Neural progenitor cell (in vitro differentiated cells): ENCODE measurements at places on chromosomes 16 and 17.
A peak's percentile ranks its signal among the peaks of the same experiment; 100 is the strongest.

GRCh38 chr16:57257455-57258070 lies 12.5 kb downstream of the ARL2BP start:
- no peak overlapping the region for H3K4me3 ChIP-seq
- H3K27me3 ChIP-seq, result no peaks in the 10 kb centered on the region
- no peak overlapping the region for H3K27ac ChIP-seq

GRCh38 chr16:29906520-29907244 lies 6.4 kb downstream of the ASPHD1 start:
- no peaks in the 10 kb centered on the region for H3K27me3 ChIP-seq
- H3K4me3 ChIP-seq, result no peak overlapping the region
- H3K36me3 ChIP-seq, result no peaks in the 10 kb centered on the region
- DNase-seq, result no peak
- H3K27ac ChIP-seq, result no peak overlapping the region

DNA sequence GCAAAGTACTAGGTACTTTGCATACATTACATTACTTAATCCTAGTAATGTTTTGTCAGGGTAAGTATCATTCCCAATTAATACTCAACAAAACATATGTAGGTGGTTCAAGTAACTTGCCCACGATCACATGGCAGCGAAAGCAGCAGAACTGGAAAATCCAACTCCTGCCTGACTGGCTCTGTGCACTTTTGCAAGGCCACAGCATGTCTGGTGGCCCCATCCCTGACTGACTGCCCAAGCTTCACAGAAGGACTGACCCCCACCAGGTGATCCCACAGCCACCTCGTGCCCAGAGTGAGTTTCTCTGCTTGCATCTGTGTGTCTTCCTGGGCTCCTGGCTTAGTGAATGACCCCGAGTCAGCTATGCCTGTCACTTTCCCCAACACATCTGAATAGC lies 11.4 kb downstream of the CNP start:
- no peak overlapping the region for H3K27ac ChIP-seq
- H3K27me3 ChIP-seq, result no peaks in the 10 kb centered on the region
- DNase-seq, result no peak
- H3K4me1 ChIP-seq, result no peaks in the 10 kb centered on the region
- no peak overlapping the region for H3K4me3 ChIP-seq

DNA sequence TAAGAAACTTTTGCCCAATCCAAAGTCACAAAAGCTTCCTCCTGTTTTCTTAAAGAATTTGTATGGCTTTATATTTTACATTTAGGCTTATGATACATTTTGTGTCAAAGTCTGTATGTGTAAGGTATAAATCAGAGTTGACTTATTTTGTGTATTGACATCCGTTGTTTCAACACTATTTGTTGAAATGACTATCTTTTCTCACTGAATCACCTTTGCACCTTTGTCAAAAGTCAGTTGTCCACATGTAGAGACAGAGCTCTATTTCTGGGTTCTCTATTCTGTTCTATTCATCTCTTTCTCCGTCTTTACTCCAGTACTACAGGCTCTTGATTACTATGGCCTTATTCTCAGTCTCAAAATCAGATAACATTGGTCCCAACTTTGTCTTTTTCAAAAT lies 73.2 kb downstream of the C16orf78 start:
- no peak overlapping the region for H3K27ac ChIP-seq
- DNase-seq, result no peak
- H3K4me3 ChIP-seq, result no peak overlapping the region
- peaks cover 12% of the 10 kb centered on the region for H3K4me1 ChIP-seq

- H3K27me3 ChIP-seq, result no peaks in the 10 kb centered on the region
- DNase-seq, result no peak
- no peak overlapping the region for H3K27ac ChIP-seq
- no peaks in the 10 kb centered on the region for H3K36me3 ChIP-seq
- H3K4me1 ChIP-seq, result no peaks in the 10 kb centered on the region
- no peak overlapping the region for H3K4me3 ChIP-seq
These were observed 162.8 kb downstream of the IRX3 start for GRCh38 chr16:54123766-54124165.

GRCh38 chr16:69555437-69555836 lies 10.3 kb upstream of the NFAT5 start:
- DNase-seq, result no peak
- H3K27me3 ChIP-seq, result no peaks in the 10 kb centered on the region
- no peaks in the 10 kb centered on the region for H3K36me3 ChIP-seq
- H3K4me1 ChIP-seq, result no peaks in the 10 kb centered on the region
- no peak overlapping the region for H3K4me3 ChIP-seq

GRCh38 chr17:37218849-37219248 lies 156.9 kb upstream of the C17orf78 start:
- H3K27ac ChIP-seq, result no peak overlapping the region

- no peaks in the 10 kb centered on the region for H3K36me3 ChIP-seq
- no peak overlapping the region for H3K4me3 ChIP-seq
- H3K27ac ChIP-seq, result no peak overlapping the region
- DNase-seq, result no peak
- H3K4me1 ChIP-seq, result peaks cover 36% of the 10 kb centered on the region
These were observed 36.7 kb downstream of the TK2 start for GRCh38 chr16:66513111-66513723.

DNA sequence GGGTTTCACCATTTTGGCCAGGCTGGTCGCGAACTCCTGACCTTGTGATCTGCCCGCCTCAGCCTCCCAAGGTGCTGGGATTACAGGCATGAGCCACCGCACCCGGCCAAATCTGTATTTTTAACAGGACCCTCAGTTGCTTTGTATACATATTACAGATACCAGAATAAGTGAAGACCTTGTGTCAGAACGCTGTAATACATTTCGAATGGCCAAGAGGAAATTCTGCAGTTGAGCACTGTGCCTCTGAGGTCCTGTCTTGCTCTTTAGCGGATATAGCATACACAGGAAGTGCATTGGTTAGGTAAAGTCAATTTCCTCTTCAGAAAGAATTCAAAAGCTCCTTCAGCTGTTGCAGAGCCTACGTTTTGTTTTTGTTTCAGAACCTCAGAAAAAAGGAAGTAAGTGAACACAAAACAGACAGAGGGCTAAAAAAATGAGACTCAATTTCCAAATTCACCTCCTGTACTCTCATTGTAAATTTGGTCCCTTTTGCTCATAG lies 15.7 kb downstream of the CRLF3 start:
- DNase-seq, result no peak
- no peak overlapping the region for H3K27ac ChIP-seq
- H3K27me3 ChIP-seq, result no peaks in the 10 kb centered on the region
- peaks cover 7% of the 10 kb centered on the region for H3K4me1 ChIP-seq

GRCh38 chr17:45087504-45087975 lies 26.4 kb downstream of the NMT1 start:
- DNase-seq, result no peak
- H3K27me3 ChIP-seq, result no peaks in the 10 kb centered on the region
- H3K4me3 ChIP-seq, result no peak overlapping the region
- no peaks in the 10 kb centered on the region for H3K36me3 ChIP-seq

- H3K36me3 ChIP-seq, result no peaks in the 10 kb centered on the region
- DNase-seq, result no peak
- H3K27me3 ChIP-seq, result no peaks in the 10 kb centered on the region
- no peak overlapping the region for H3K4me3 ChIP-seq
- H3K4me1 ChIP-seq, result no peaks in the 10 kb centered on the region
These were observed 18.8 kb upstream of the BMERB1 start for GRCh38 chr16:15415511-15415985.

- H3K27me3 ChIP-seq, result no peaks in the 10 kb centered on the region
- H3K4me1 ChIP-seq, result peaks cover 20% of the 10 kb centered on the region
- H3K27ac ChIP-seq, result no peak overlapping the region
These were observed 67.4 kb downstream of the MYO18A start for GRCh38 chr17:29112771-29113295.

- H3K4me3 ChIP-seq, result no peak overlapping the region
- no peaks in the 10 kb centered on the region for H3K4me1 ChIP-seq
- no peaks in the 10 kb centered on the region for H3K36me3 ChIP-seq
- H3K27me3 ChIP-seq, result no peaks in the 10 kb centered on the region
- no peak overlapping the region for H3K27ac ChIP-seq
These were observed 326.3 kb downstream of the XYLT1 start for GRCh38 chr16:17144431-17144830.

DNA sequence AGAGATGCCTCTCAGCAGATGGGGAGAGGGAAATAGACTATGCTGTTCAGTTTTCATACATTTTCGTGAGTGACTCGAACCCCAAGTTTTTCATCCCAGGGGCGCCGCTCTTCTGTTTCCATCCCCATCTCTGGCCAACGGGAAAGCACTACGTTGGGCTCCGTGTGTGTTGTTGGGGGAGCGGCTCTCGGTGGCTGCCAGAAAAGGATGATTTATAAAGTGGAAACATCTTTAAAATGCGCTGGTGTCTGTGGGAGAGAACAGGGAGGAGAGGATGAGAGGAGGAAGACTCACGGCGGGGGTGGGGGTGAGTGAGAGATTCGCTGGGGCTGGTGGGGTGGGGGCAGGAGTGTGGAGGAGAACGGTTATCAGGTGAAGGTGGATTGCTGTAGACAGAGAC lies 5.8 kb downstream of the TBX4 start:
- no peak for DNase-seq
- H3K36me3 ChIP-seq, result no peaks in the 10 kb centered on the region
- peaks cover 18% of the 10 kb centered on the region for H3K4me1 ChIP-seq
- H3K27me3 ChIP-seq, result peaks cover 100% of the 10 kb centered on the region

- no peaks in the 10 kb centered on the region for H3K27me3 ChIP-seq
- H3K36me3 ChIP-seq, result no peaks in the 10 kb centered on the region
- H3K4me1 ChIP-seq, result peaks cover 26% of the 10 kb centered on the region
- no peak overlapping the region for H3K27ac ChIP-seq
- no peak overlapping the region for H3K4me3 ChIP-seq
These were observed 507.0 kb downstream of the MAF start for GRCh38 chr16:79093554-79093967.

GRCh38 chr16:61780161-61780560 lies 256.1 kb downstream of the CDH8 start:
- H3K4me1 ChIP-seq, result peaks cover 10% of the 10 kb centered on the region
- H3K4me3 ChIP-seq, result no peak overlapping the region

DNA sequence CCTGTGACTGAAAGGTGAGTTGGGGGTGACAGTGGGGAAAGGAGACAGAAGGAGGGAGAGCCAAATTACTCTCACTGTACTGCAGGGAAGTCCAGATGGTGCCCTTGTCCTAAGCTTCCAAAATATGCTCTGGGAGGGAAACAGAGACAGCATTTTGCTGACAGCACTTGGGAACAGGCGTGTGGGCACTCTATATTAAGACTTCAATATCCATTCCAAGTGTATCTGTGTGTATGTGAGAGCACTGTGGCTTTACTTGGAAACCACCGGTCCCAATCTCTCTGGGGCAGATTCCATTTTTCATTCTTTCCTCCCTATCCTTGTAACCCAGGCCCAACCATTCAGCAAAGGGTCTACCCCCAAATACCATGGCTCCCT lies 407.3 kb downstream of the UTP18 start:
- no peak overlapping the region for H3K27ac ChIP-seq
- no peaks in the 10 kb centered on the region for H3K4me1 ChIP-seq
- no peak for DNase-seq
- no peak overlapping the region for H3K4me3 ChIP-seq
- no peaks in the 10 kb centered on the region for H3K36me3 ChIP-seq
- no peaks in the 10 kb centered on the region for H3K27me3 ChIP-seq

DNA sequence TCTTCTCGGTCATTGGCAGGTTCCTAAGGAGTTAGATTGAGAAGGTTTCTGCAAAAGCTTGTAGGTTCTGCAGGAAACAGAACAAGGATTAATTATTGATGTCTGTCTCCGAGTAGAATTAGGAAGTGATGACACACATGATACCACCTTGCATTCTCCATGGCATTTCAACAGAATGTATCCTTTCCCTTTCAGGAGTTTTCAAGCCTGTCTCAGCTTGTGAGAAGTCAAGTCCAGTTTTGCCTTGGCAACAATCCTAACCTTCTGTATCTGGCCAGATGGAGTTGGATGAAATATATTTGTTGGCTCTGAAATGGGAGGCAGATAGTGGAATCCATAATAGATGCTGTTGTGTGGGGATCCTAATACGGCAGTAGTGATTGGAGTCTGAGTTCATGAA lies 235.5 kb downstream of the SHISA9 start:
- no peak overlapping the region for H3K4me3 ChIP-seq
- H3K27me3 ChIP-seq, result no peaks in the 10 kb centered on the region
- peaks cover 7% of the 10 kb centered on the region for H3K4me1 ChIP-seq
- DNase-seq, result no peak

DNA sequence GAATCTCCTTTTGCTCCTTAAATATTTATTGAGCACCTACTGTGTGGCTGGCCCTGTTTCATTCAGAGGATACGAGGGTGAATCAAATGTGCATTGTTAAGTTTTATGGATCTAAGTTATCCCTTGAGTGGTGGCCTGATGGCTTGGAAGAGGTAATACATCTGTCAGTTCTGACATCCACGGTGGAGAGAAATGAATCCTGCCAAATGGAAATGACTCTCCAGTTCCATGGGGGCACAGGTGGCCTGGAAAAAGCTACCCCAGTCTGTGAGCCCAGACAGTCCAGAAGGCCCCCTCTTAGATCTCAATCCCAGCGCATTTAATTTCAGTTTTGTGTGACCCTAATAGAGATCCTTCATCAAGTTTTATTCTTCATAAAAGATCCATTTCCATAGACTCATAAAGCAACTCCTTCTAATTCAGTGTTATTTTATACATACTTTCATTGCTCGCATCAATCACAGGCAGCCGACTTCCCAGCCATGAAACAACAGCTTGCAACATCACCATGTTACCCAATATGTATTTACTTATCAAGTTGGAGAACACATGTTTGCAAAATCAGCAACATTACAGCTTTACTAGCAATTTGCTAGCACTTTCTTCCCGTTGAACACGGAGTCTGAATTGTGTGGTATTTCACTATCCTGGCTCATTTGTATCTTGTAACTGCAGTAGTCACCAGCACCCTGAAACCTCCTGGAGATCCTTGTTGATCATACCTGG lies 334.8 kb upstream of the HSBP1 start:
- DNase-seq, result no peak
- H3K4me1 ChIP-seq, result no peaks in the 10 kb centered on the region

- peak overlapping the region; percentile 69 for H3K4me3 ChIP-seq
- H3K27ac ChIP-seq, result peak overlapping the region; percentile 89
- H3K27me3 ChIP-seq, result no peaks in the 10 kb centered on the region
- no peak for DNase-seq
- H3K36me3 ChIP-seq, result peaks cover 7% of the 10 kb centered on the region
These were observed 820 bp downstream of the TLCD1 start for GRCh38 chr17:28725166-28725659.

DNA sequence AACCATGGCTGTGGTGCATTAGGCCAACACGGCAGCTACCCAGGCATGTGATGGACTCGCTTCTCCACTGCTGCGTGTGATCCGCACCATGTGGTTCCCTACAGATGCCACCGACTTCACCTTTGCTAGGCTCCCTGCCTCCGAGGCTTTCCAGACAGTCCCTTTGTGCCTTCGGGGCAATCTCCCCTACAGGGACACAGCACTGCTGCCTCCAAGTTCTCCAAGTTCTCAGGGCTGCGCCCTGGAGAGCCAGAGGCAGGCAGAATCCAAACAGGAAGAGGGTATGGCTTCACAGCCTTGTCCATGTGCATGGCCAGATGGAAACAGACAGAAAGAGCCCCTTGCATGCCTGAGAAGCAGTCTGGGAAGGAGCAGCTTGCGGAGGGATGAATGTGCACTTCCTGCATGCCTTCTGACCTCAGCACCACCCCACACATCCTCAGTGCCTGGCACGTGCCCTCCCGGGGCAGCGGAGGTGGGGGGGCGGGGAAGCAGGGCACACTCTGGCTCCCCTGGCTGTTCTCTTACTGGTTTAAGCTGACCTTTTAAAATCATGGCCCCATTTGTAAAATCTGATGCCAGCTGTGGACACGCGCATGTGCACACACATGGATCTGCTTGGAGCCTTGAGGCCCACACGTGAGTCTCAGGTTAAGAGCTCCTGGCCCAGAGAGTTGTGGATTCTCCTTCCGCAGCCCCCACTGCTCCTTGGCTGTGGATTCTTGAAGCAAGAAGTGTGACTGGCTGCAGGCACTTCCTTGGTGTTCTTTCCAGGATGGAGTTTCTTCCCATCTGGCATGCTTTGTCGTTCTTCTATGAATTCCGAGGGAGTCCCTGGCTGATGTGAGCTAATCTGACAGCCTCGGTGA lies 55.3 kb upstream of the MTSS2 start:
- no peaks in the 10 kb centered on the region for H3K36me3 ChIP-seq
- peaks cover 12% of the 10 kb centered on the region for H3K4me1 ChIP-seq
- H3K4me3 ChIP-seq, result no peak overlapping the region
- no peak for DNase-seq
